Spinal cord (tissue), 10 donors: ENCODE measurements at places on chromosomes 13 and 19. TPM values are rescaled to one million over a fixed set of nuclear protein-coding genes. Genes with fewer than 3 reads are reported as not detected.

TEX101 gene
- not detected for total RNA-seq

PRTN3 gene
- 37.1 TPM for total RNA-seq

- no peak for DNase-seq
Measured at GRCh38 chr13:70223911-70224310, 115.7 kb upstream of the KLHL1 start.

DNA sequence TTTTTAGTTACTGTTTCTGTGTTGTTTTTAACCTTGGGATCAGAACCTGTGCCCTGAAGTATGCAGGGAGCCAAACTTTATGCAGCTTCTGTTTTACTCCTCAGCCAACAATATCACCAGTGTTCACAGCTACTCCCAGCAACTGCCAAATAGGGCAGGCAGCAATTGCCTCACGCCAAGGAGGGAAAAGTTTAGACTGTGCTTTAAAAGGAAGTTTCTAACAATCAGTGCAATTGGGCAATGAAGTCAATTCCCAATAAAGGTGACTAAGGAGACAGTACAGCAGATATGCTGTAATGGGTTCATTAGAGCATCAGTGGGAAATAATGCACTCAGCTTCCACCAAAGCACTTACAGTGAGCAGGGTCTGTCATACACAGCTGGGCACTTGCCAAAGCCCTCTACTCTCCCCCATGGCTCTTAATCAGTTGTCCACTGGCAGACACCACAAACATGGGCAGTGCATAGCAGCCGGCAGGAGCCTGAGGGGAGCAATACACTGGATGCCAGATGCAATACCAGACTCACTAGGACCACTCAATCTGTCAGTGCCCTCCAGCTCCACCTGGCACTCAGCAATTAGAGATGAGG is 19.3 kb downstream of the ENOX1 start:
- no peak for DNase-seq
